Cardiac muscle cell (in vitro differentiated cells and primary cell): ENCODE measurements at places on chromosomes 2 and 18. TPM values are rescaled to one million over a fixed set of nuclear protein-coding genes. Genes with fewer than 3 reads are reported as not detected.

DNA sequence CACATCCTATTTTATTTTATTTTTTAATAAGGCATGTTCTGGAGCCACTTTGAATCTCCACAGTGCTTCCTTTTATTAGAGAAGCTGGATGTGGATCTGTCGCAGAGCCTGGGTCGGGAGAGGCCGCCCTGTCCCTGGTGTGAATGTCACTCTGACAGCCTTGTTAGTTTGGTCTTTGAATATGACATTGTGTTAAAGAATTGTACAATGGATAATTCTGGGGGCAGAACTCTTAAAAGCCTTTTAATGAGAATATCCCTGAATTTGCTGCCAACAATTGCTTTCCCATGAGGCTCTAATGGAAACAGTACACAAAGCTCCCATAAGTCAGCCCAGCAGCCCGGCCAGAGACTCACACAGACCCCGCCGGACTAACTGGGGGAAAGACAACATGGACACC lies 82.4 kb downstream of the MTCL1 start:
- no peak for DNase-seq

- DNase-seq = no peak
These were observed 24.3 kb downstream of the INPP5D start for GRCh38 chr2:233084488-233084887.

Gene TNP1
- total RNA-seq = not detected in 2 replicates

GRCh38 chr2:173652311-173652710 lies 297.6 kb downstream of the CDCA7 start:
- DNase-seq = no peak

DNA sequence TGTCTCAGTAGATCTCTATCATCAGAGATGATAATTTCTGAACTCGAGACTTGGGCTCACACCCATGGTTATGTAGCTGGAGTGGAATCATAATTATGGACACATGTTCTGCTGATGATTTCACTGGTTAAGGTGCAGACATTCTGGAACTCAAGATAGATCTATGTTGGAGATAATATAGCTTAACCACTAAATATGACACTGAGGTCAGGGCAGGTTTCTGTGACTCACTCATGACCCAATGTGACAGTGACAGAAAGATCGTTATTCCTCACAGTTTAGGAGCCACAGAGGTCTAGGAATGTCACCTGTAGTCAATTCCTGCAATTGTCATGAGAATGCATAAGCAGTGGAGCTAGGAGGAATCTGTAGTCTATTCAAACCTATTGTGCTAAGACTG lies 828.6 kb downstream of the TRIB2 start:
- no peak for DNase-seq

Gene ABCB11
- total RNA-seq = 0.12 and 0.32 TPM in 2 replicates

Gene RAPGEF4
- 8.5 and 21.2 TPM in 2 replicates for total RNA-seq

Gene METTL4
- total RNA-seq = 3.2 and 7.5 TPM in 2 replicates

GRCh38 chr2:234257859-234258561 lies 207.5 kb downstream of the SPP2 start:
- DNase-seq = peak; percentile 94

GRCh38 chr2:46829231-46829995 lies 86.2 kb downstream of the MCFD2 start:
- DNase-seq = no peak

- DNase-seq = no peak
These were observed 307.7 kb downstream of the ARHGAP15 start for GRCh38 chr2:143436951-143437350.

Gene SERPINB2
- not detected in 2 replicates for total RNA-seq

- DNase-seq = no peak
These were observed 94.7 kb upstream of the CWC22 start for GRCh38 chr2:180101846-180102245.

Gene SKOR2
- not detected in 2 replicates for total RNA-seq

DNA sequence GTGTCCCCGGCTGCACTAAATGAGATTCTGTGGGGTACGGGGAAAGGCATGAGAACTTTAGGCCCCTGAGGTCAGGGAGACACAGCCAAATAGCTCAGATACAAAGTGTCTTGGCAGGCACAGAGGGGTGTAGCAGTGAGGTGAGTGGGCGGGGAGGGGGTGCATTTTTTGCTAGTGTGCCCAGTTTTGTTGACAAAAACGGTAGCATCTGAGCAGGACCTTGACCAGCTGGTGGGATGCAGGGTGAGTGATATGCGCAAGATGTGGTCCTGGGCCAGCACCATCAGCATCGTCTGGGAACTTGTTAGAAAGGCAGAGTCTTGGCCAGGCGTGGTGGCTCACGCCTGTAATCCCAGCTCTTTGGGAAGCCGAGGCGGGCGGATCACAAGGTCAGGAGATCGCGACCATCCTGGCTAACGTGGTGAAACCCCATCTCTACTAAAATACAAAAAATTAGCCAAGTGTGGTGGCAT lies 127.3 kb upstream of the LGALSL start:
- no peak for DNase-seq

Gene SCN2A
- total RNA-seq = 0.07 and 0.95 TPM in 2 replicates

Gene CRYGD
- not detected in 2 replicates for total RNA-seq

DNA sequence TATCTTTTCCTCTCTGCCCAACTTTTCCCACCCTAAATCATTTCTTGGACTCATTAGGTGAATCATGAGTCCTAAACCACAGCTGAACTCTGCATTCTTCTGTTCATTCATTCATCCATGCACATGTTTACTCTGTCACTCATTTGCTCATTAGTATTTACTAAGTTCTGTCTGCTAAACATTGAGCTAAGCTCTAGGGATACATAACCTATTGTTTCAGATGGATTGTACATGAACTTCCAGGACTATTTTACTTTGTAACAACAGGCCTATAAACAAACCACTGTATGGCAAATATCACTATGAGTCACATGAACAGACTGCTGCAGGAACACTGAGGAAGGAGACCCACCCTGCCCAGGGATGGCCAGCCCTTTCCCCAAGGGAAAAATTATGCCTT lies 14.6 kb upstream of the DYNC2LI1 start:
- no peak for DNase-seq

- DNase-seq = peak; percentile 29
These were observed 24.8 kb upstream of the STAT1 start for GRCh38 chr2:191038741-191039140.

DNA sequence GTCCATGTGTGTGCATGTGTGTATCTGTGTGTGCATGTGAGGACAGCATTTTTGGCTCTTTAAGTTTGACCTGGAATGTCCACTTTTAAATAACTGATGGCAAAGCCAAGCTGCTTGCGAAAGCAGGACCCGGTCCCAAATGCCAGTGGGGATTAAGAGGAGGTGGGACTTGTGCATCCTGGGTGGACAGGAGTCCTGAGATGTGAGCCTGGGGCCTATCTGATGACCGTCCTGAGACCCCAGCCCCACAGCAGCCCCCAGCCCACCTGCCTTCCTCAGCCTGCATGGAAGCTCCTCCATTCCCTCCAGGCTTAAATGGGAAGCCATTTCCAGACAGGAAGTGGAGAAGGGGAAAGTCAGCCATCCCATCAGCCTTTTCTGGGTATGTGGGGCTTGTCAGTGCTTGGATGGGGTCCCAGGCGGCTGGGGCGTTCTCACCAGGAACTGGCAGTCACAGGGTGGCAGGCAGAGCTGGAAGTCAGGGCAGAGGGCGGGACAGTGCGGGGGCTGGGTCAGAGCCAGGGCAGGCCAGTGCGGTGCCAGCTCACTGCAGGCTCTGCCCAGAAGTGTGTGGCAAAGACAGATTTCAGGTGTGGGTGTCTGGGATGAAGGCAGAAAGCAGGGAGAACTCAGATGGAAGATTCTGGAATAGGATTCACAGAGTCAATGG lies 117.8 kb downstream of the ACKR3 start:
- no peak for DNase-seq

- DNase-seq = peak; percentile 56
These were observed 88.7 kb downstream of the ADD2 start for GRCh38 chr2:70679259-70679658.

- peak; percentile 78 for DNase-seq
These were observed 49.0 kb upstream of the BIN1 start for GRCh38 chr2:127155947-127156346.

DNA sequence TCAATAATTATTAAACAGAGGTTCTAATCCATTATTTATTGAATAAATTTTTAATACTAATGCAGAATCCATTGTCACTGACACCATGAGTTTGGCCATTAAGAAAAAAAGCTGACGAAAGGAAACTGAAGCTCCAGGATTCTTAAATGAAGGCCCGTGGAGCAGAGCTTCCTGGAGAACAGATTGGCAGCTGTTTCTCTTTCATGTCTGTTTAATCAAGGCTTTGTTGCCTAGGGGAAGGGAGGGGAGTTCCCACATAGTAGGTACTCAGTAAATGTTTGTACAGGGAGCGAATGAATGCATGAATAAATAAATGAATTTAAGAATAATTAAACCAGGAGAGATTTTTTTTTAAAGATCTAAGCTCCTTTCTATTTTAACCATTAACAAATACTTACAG lies 315.1 kb upstream of the KLHL29 start:
- no peak for DNase-seq

DNA sequence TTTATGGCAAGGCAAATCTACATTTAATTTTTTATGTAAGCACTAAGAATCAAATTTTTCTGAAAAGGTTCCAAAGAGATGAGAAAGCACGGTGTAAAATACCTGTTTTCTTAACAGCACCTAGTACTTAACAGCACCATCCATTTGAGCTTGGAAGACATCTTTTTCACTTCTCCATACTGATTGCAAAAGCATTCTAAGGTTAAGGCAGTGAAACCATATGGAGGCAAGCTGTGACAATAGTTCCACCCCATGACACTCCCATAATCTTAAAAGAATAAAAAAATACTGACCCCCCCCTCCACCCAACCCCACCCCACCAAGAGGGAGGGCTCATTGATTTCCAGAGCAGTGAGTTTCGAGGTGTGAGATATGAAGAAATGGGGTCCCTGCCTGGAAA lies 60.6 kb downstream of the ZCCHC2 start:
- DNase-seq = no peak

GRCh38 chr2:9657731-9658130 lies 26.9 kb upstream of the YWHAQ start:
- DNase-seq = no peak

GRCh38 chr2:9178904-9179571 lies 27.6 kb upstream of the ASAP2 start:
- DNase-seq = no peak

DNA sequence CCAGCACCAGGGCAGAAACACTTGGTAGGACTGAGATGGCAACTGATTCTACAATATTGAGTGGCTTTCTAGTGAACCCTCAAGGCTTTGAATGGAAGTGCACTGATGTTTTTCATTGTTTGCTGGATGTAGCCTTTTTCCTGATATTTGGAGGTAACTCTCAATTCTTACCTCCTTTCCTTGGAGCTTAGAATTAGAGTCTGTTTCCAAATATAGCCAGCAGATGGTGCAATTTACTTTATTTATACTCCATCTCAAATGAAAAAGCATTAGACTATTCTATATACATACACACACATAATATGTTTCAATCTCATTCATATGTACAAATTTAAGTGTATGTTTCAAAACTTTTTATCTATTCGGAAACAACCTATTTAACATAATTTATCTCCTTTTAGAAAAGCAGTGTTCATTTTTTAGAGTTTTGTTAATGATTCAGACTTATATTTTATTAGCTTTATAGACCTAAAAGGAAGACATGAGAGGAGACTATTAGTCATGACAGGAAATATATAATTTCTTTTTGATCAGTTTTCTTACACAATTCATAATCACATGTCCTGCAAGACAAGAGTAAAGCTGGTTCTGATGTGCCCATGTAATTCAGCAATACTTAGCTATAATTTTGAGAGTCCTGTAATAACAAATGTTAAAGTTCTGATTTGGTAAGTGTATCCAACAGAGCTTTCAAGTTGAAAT lies 124.8 kb downstream of the NUP35 start:
- DNase-seq = peak; percentile 36

Gene TNFAIP6
- not detected in 2 replicates for total RNA-seq

Gene ATP6V1B1
- total RNA-seq = 0.81 and 3.0 TPM in 2 replicates

DNA sequence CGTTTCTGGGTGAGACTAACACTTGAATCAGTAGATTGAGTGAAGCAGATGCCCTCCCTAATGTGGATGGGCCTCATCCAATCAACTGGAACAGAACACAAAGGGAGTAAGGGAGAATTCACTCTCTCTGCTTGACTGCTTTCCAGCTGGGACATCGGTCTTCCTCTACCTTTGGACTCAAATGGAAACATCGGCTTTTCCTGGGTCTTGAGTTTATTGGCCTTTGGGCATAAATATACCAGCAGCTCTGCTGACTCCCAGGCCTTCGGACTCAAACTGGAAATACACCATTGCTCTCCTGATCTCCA lies 311.6 kb downstream of the STK39 start:
- DNase-seq = no peak

DNA sequence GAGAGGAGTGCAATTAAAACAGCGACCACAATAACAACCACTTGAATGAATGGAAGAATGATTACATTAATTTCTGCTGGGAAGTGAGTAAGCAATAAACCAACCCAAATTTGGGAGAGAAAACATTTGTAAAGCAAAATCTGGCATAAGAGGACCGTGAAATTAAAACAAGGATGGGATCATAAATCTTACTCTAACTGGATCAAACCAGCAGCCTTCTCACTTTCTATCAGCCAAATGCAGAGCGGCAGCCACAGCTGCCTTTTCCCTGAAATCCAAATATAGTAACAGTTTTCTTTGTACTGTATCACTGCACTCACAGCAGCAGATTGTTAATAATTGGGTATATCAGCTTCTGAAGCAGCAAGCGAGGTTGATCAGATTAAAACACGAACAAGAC lies 245.2 kb upstream of the REG3G start:
- DNase-seq = no peak

DNA sequence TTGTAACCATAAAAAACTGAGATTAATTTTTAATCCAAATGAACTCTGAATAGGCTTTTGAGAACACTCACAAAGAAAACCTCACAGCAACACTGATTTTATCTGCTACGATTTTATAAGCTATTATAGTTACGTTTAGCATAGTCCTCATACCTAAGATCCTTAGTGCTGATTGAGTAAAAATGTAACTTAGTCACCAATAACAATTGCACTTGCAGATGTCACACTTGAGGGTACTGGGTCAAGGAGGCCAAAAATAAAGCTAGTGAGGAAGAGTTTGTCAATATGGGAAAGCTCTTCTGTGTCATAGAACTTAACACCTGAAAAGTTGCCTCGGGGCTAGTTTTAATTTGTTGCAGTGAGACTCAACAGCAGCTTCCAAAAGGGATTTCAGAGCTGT lies 706.5 kb upstream of the FAM98A start:
- DNase-seq = no peak

- DNase-seq = no peak
These were observed 181.3 kb downstream of the SEPTIN10 start for GRCh38 chr2:109432421-109432820.

DNA sequence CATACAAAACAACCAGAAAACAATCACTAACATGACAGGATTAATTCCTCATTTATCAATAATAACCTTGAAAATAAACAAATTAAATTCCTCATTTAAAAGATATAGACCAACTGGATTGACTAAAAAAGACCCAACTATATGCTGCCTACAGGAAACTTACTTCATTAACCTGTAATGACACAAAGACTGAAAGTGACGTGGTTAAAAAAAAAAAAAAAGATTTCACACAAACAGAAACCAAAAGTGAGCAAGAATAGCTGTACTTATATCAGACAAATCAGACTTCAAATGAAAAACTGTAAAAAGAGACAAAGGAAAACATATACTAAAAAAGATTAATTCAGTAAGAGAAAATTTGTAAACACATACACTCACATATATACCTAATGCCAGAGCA lies 201.2 kb downstream of the CCDC178 start:
- no peak for DNase-seq

Gene OR6B2
- total RNA-seq = not detected in 2 replicates
